CD4-positive, alpha-beta T cell treated with Interleukin-1 beta for 1 hour (primary cell): ENCODE measurements at places on chromosomes 13 and 19.
A peak's percentile ranks its signal among the peaks of the same experiment; 100 is the strongest.

GRCh38 chr19:50449236-50449899 lies 16.7 kb downstream of the MYBPC2 start:
- no peak for DNase-seq

GRCh38 chr19:46067691-46068090 lies 26.9 kb upstream of the IGFL4 start:
- no peak for DNase-seq

GRCh38 chr19:31666126-31666525 lies 316.9 kb upstream of the TSHZ3 start:
- DNase-seq = no peak

DNA sequence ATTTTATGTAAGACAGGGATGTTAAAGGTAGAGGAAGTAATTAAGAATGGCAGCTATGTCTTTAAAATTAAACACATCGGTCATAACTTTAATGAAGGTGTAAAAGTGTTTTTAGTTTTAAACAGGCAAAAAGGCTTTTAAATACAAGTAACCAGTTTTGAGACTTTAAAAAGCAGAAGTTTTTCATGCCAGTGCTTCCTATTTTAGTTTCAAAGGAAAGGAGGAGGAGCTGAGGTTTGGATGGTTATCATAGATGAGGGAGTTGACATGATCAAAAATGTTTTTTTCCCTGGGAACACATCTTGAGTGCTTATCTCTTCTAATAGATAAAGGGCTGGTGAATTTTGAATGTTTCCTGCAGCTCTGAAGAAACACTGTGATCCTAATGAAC lies 42.9 kb downstream of the LRCH1 start:
- DNase-seq = no peak

GRCh38 chr19:13055213-13056051 lies 47.2 kb downstream of the LYL1 start:
- DNase-seq = no peak

DNA sequence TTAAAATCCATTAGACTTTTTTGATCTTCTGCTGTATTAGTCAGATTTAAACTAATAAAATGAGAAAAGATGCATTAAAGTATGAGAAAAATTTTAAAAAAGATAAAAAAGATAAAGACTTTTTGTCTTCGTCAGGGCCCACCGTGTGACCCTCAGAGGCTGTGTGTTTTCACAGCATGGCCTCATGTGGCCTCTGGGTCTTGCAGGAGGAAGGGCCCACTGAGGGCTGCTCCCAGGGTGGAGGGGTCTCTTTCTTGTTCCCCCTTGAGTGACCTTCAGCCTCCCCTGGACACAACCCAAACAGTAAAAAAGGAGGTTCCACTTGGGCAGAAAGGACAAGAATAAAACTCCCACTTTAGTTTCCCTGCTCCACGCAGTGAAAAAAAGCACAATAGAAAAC lies 57.1 kb upstream of the RANBP3 start:
- DNase-seq = no peak

- DNase-seq = no peak
Observed at GRCh38 chr13:113087923-113088690, 17.5 kb upstream of the F7 start.

- DNase-seq = no peak
Observed at GRCh38 chr13:44198826-44199225, 174.8 kb upstream of the SERP2 start.

GRCh38 chr13:37715606-37716015 lies 117.0 kb upstream of the POSTN start:
- no peak for DNase-seq

GRCh38 chr19:16554776-16555175 lies 12.5 kb upstream of the CHERP start:
- no peak for DNase-seq

- DNase-seq = no peak
Observed at GRCh38 chr13:108213946-108214345, 1.4 kb downstream of the LIG4 start.

DNA sequence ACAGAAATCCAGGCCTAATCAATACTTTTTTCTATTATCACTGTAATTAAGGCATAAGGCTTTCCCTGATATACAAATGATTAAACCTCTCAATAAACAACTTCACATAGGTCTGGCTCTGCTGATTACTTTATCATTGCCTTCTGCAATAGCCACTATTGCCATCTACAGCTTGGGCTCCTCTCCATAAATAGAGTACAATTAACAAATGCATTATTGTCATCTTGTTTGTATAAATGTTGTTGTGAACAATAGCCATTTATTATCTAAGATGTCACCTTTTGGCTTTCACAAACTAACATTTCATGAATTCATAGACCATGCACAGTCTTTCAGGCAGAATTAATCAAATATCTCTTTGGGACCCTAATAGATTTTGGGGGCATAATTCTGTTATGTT lies 53.3 kb downstream of the NHLRC3 start:
- DNase-seq = no peak

DNA sequence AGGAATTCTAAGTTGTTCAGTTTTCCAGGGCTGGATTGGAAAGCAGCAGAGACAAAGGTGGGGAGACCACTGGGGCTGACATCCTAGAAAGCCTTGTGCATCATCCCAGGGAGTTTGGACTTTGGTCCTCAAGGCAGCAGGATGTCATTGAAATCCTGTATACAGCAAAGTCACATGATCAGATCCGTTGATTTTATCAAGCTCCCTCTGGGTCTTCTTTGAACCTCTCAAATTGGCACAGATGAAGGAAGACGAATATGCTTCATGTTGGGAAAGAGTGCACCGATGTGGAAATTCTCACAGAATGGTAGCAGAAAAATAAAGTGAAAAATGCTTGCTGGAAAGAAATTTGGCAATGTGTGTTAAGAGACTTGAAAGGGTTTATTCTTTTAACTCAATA lies 149.8 kb upstream of the TMTC4 start:
- no peak for DNase-seq

- DNase-seq = peak; percentile 19
Observed at GRCh38 chr19:44552324-44552723, 22.8 kb upstream of the CEACAM20 start.

DNA sequence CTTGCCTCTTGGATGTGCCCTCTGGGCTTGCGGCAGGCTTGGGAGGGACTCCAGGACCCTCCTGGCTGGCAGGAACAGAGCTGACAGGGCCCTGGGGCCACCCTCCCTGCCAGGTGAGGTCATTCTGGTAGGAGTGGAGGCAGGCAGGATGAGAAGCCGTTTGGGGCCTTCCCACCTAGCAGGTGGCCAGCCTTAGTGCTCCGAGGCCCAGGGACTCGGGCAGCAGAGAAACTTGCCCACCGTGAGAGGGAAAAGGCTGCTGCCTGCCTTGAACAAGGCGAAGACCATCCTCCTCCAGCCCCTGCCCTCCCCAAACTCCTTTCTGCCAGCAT lies 8.5 kb downstream of the RFX1 start:
- no peak for DNase-seq

DNA sequence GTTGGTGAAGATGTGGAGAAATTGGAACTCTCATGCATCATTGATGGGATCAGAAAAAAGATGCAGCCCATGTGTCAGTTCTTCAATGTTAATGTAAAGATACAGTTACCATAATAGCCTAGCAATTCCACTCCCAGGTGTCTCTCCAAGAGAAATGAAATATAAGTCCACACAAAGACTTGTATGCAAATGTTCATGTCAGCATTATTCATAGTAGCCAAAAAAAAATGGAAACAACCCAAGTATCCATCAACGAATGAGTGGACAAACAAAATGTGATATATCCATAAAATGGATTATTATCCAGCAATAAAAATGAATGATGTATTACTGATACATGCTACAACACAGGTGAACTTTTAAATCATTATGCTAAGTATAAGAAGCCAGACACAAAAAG lies 38.7 kb downstream of the CCDC70 start:
- DNase-seq = no peak

GRCh38 chr19:12513531-12514061 lies 29.0 kb upstream of the ZNF709 start:
- DNase-seq = no peak

DNA sequence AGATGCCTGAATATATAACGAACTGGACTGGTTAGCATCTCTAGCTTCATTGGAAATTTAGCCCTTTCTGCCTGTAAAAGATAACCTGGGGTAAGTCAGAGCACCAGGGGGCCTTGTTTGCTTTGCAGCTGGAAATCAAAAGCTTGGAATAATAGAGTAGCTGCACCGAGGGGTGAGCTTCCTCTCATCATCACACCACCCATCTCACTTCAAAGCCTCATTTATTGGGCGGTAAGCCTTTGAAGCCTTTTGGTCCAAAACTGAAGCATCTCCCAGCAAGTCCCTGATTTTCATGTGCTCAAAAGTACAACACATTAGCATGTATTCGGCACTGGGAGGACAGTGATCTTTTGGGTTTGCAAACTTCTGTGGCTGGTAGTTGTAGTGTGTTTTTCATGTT lies 405.1 kb downstream of the FOXO1 start:
- DNase-seq = no peak

DNA sequence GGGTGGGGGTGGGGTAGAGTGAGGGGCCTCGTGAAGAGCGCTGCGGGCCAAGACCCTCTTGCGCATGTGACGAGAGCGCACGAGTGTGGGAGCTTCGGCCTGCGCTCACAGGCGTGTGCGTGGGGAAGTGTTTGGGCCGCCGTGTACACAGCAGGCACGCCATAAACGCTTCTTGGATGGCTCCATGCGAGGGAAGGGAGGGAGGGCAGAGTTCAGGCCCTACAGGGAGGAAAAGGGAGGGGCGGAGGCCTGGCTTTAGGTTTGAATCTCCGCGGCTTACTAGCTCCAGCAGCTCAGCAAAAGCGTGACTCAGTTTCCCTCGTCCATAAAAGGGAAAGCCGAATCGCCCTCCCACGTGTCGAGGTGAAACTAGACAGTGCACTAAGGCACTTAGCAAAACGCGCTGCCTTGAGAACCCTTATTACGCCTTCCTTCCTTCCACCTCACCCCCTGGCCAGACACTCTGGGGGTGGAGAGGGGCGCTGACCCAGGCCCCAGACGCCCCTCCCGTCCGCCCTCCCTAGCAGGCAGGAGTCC lies 12.5 kb downstream of the GADD45B start:
- no peak for DNase-seq

DNA sequence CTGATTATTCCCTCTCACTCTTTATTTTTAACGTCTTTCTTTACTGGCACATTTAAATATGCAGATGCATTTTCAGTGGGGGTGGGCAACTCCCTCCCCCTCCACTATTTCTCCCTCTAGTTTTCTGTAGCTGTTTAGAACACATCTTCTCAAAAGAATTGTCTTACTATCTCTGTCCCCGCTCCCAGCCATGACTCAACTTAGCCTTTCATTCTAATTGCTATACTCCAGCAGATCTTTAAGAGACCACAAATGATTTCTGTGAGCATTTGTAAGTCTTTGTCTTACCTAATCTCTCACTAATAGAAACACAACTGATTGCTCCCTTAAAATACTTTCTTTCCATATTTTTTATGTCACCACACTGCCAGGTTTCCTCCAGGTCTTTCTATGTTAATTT lies 350.9 kb downstream of the SPRY2 start:
- DNase-seq = no peak
